Stimulated activated CD8-positive, alpha-beta memory T cell treated with anti-CD3 and anti-CD28 coated beads, Interleukin-7, amount 100 ng/mL, for 24 hours (primary cell): ENCODE measurements at places on chromosomes 5 and 9.

- no peak for DNase-seq
Observed at GRCh38 chr9:95726756-95727155, 148.7 kb upstream of the ERCC6L2 start.

GRCh38 chr5:134462761-134463160, 51.1 kb upstream of the CDKN2AIPNL start:
- DNase-seq = no peak

GRCh38 chr5:172455511-172456061, 1.3 kb upstream of the SH3PXD2B start:
- DNase-seq = no peak

GRCh38 chr9:130214776-130215340, 42.7 kb downstream of the NCS1 start:
- no peak for DNase-seq

GRCh38 chr5:74044936-74045335, 418.9 kb downstream of the ARHGEF28 start:
- no peak for DNase-seq

- DNase-seq = no peak
Observed at GRCh38 chr5:115767424-115767823, 49.0 kb downstream of the CDO1 start.

DNA sequence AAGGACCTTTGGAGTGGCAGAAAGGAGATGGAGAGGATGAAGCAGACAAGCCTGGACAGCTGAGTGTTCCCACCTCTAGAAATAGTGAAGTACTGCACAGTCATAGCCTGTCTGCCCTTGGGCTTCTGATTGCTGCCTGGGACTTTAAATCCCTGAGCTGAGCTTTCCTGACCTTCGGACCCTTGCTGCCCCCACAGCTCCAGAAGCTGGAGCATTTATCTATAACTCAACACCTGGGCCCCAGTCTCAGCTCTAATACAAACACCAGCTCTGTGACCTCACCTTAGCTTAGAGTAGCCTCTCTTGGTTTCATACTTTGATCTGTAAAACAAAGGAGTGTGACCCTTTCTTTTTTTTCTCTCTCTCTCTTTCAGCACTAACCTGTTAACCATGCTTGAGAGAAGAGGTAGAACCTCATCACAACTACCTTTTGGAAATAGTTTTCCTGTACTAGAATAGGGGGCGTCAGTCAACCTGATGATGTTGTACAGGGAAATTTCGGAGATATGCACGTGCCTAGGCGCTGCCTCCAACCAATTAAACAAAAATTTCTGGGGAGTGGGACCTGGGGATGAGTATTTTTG, 25.4 kb upstream of the ELL2 start:
- DNase-seq = no peak

- DNase-seq = no peak
Observed at GRCh38 chr9:118091711-118092500, 387.7 kb downstream of the TLR4 start.
